Fibroblast of lung (primary cell): ENCODE measurements at places on chromosomes 12 and 14.

DNA sequence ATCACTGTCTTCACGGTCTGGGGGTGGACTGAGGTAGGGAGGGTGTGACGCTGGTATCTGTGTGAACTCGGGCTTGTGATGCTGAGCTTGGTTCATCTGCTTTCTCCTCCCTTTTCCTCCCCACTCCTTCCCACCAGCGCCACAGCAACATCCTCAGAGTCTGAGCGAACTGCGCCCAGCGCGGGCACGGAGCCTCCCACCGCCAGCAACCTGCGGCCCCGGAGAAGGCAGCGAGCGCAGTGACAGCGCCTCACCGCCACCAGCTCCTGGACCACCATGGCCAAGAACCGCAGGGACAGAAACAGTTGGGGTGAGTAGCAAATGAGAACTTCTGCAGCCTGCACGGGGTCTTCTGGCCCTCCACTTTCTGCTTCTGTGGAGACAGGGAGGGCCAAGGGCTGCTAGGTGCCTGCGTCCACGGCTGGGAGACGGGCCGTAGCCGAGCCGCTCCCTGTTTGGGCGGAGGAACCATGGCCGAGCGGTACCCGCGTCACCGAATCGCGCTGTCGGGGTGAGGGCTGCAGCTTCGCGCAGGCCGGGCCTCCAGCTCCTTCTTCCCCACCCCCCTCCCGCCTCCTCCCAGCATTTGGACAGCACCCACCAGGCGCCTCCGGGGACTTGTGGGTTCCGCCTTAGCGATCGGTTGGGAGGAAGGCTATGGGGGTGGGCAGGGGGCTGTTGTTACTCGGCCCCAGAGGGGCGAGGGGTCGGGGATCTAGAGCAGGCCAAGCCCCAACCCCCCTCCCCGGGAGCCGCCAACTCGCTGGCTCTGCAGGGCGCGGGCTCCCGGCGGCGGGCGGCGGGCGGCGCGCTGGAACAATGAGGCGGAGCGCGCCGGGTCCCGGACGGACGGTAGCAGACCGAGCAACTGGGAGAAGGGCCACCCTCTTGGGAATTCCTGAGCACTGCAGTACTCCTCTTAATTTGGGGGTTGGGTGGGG, at the start of gene ATL1:
Gene ATL1, plus strand, starts transcription at position 156 of the 941 bp plus-strand sequence. Its CDS starts 121 bp downstream, at position 277.
- DNase-seq, result peak; percentile 76

DNA sequence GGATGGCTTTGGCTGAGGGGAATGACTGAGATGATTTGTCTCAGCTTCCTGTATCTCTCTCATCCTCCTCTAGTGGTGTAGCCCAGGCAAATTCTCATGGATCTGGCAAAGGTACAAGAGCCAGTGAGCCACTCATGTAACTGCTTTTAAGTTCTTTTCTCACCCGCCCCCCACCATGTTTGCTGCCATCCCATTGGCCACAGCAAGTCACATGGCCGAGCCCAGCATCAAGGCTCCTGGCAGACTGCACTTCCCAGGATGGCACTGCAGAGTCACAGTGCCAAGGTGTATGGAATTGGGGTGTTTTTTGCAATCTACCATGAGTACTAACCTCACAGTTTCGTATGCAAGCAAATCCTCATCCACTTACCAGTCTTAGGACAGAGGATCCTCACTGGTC, 50.9 kb downstream of the CHST11 start:
- no peak for DNase-seq

DNA sequence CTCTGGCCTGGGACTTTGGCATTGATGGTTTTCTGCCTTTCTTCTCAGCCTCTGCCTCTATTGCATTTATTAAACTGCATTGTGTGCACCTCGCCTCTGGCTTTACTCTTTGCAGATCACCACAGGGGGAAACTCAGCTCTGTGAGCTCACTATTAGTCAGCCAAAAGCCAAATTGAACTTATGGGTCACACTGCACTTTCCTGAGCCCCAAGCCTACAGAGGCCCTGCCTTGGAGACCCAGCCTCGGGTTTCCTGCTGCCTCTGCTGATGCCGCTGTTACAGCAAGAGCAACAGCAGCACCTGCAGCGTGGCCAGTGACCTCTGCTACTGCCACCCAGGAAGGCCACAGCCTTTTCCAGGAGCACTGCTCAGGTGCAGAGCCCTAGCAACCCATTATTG, 122.5 kb downstream of the DAD1 start:
- peak; percentile 52 for DNase-seq

- no peak for DNase-seq
Measured at GRCh38 chr12:49865782-49866135, 22.9 kb upstream of the BCDIN3D start.

GRCh38 chr14:68561531-68562007, 231.3 kb downstream of the ZFP36L1 start:
- no peak for DNase-seq

DNA sequence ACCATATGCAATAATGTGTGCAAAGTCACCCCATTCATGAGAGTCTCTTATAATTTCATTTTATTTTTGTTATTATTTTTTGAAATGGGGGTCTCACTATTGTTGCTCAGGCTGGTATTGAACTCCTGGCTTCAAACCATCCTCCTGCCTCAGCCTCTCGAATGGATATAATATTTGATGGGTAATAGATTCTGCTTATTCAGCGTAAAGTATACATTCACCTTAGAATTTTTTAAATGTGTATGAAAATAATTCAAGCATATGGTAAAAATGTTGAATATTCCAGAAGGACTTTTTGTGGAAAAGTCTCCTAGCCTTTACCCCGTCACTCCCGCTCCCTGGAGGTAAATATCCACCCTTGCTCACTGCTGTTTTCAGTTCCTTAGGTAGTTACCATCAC, 23.4 kb upstream of the SSPN start:
- no peak for DNase-seq

- DNase-seq, result peak; percentile 65
Measured at GRCh38 chr14:53226553-53226952, 73.4 kb upstream of the DDHD1 start.

GRCh38 chr14:49953196-49953595, 60.3 kb downstream of the ARF6 start:
- DNase-seq, result no peak

DNA sequence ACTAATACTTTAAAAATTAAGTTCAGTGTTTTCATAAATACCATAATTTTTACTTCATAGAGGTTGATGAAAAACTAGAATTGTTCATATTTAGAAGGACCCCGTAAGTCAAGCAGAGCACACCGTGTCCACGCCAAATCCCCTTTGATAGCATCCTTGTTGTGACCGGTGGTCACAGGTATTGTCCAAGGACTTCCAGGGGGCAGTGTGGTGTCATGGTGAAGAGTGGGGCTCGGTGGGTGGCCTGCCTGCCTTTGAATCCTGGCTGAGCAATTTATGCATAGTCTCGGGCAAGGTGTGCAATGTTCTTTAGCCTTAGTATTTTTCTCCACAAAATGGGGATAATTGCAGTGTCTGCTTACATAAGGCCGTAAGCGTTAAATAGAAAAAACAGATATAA, 169.9 kb downstream of the KTN1 start:
- no peak for DNase-seq

DNA sequence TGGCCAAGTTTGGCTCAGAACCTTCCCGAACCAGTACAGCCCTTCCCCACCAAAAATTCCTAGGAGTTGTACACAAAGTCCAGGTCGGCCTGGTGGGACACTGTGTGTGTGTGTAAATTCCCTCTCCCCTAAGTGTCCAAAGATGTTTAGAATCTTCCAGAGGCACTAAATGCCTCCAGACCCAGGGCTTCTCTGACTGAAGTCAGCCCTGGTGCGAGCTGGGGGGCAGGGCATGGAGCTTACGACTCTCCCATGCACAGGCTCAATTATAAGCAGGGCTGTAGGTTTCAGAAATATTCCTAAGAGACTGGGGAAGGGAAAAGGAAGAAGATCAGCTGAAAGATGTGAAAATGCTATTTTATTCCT, 106.9 kb upstream of the ATF7IP start:
- no peak for DNase-seq

- no peak for DNase-seq
Measured at GRCh38 chr12:131946757-131947156, 3.0 kb upstream of the EP400 start.

GRCh38 chr12:59453475-59453874, 142.4 kb upstream of the SLC16A7 start:
- DNase-seq, result no peak

GRCh38 chr12:16184681-16185080, 92.8 kb downstream of the SLC15A5 start:
- DNase-seq, result no peak

DNA sequence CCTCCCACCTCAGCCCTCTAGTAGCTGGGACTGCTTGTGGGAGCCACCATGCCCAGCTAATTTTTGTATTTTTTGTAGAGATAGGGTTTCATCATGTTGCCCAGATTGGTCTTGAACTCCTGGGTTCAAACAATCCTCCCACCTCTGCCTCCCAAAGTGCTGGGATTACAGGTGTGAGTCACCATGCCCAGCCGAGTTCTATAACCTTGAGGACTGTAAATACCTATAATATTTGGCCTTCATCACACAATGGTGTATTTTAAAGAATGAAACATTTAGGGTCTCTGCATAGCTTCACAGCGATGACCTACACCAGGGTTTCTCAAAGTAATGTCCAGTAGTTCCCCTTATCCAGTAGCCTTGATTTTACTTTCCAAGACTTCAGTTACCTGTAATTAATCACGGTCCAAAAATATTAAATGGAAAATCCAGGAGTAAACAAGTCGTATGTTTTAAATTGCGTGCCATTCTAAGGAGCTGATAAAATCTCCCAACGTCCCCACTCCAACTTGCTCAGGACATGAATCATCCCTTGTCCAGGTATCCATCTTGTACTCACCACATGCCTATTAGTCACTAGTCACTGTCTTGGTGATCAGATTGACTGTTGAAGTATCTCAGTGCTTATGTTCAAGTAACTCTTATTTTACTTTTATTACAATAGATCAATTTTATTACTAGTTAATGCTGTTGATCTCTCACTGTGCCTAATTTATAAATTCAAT, 368.2 kb downstream of the BTG1 start:
- no peak for DNase-seq

DNA sequence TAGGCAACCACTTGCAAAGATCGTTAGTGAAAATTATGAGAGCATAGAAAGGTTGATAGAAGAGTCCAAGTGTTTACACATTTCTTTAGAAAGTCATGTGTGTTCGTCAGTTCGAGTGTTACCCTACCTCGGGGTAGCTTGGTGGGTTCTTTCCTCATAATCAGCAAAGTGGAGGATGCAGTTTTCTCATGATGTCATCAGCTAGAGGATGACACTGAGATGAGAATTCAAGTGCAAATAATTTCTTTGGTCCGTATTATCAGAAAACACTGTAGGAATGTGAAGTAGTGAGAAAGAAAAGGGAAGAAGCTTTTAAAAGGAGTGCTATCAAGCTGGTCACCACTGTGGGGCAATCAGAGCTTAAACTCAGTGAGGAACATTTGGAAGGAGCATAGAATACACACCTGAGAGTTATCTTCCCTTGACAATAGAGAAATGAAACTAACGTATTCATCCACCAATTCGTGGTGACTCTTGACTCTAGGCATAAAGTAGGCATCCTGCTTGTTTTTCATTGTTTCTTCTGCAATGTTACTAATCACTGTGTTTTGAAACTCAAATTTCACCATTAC, 1340.9 kb upstream of the TMEM132C start:
- DNase-seq, result no peak

DNA sequence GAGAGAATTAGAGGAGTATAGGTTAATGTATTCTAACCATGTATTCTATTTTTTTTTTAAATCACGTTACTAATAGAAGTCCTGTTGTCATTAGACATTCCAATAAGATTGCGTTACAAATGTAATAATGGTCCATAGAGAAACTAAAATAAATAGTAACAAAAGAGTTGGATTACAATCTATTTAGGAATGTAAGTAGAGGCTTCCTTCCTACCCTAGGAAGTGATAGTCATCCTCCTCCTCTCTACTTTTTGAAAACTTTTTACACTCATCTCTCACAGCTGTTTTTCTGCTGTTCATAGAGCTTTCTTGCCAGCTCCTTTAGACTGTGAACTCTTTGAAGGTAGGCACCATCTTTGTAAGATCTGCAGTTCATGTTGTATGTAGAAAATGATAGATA, 23.6 kb downstream of the TRHDE start:
- DNase-seq, result peak; percentile 89

- DNase-seq, result peak; percentile 64
Measured at GRCh38 chr12:2960390-2960956, 1.3 kb downstream of the TEAD4 start.

DNA sequence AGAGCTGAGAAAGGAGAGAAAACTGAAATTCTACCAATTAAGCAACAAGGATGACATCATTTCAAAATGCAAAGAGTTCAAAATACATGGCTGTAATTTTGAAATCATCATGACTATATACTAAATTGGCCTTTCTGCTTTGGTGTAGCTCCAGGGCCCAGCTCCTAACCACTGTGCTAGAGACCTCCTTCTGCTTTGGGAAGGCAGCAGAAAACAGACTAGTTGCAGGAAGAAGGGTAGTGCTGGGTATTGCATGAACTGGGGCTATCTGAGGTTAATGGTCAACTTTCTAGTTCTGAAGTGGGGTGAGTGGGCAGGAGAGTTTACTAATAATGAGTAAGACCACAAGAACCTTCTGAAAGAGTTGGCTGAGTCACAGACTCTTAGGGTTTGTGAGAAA, 66.2 kb downstream of the PTGER2 start:
- DNase-seq, result peak; percentile 71

DNA sequence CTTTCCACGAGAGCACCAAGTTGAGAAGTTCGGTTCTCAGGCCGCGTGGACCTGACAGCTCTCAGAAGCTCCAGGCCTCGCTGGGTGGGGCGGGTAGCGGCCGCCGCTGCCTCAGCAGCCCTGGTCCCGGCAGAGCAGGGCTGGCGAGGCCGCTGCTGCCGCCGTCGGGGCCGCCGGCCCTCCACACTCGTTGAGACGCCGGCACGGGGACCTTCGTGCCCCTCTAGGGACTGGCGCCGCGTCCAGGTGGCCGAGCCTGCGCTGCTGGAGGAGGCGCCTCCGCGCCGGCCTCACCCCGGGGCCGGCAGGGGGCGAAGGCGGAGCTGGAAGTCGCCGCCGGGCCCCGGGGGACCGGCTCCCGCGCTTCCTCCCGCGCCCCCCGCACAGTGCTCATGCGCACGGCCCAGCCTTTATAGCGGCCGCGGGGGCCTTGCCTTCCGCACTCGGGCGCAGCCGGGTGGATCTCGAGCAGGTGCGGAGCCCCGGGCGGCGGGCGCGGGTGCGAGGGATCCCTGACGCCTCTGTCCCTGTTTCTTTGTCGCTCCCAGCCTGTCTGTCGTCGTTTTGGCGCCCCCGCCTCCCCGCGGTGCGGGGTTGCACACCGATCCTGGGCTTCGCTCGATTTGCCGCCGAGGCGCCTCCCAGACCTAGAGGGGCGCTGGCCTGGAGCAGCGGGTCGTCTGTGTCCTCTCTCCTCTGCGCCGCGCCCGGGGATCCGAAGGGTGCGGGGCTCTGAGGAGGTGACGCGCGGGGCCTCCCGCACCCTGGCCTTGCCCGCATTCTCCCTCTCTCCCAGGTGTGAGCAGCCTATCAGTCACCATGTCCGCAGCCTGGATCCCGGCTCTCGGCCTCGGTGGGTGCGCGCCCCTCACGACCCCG, at the start of gene COCH:
Gene COCH, plus strand, starts transcription at position 440 of the 879 bp plus-strand sequence. Its CDS starts 380 bp downstream, at position 820.
- peak; percentile 18 for DNase-seq

- peak; percentile 41 for DNase-seq
Measured at GRCh38 chr12:102478405-102479098, 1.8 kb downstream of the IGF1 start.

GRCh38 chr12:62267480-62267879, 7.3 kb downstream of the USP15 start:
- DNase-seq, result no peak

GRCh38 chr14:67480011-67480410, 8.5 kb downstream of the TMEM229B start:
- DNase-seq, result no peak
